Stimulated activated naive CD4-positive, alpha-beta T cell treated with Interleukin-2 at 50 U/mL for 16 hours (primary cell): ENCODE measurements at places on chromosomes 11 and 22.
A peak's percentile ranks its signal among the peaks of the same experiment; 100 is the strongest.

DNA sequence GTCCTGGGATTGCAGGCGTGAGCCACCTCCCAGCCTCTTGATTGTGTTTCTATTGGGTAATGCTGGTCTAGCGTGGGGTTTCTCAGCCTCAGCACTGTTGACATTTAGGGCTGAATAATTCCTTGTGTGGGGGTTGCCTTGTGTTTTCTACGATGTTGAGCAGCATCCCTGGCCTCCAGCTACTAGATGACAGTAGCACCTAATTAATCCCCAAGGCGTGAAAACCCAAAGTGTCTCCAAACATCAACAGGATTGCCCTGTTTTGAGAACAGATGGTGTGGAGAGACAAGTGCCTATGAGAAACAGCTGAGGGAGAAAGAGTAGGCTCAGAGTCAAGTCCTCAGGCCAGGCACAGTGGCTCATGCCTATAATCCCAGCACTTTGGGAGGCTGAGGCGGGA lies 67.2 kb downstream of the SGSM1 start:
- DNase-seq, result no peak

GRCh38 chr11:99585606-99586005 lies 564.9 kb downstream of the CNTN5 start:
- DNase-seq, result no peak

DNA sequence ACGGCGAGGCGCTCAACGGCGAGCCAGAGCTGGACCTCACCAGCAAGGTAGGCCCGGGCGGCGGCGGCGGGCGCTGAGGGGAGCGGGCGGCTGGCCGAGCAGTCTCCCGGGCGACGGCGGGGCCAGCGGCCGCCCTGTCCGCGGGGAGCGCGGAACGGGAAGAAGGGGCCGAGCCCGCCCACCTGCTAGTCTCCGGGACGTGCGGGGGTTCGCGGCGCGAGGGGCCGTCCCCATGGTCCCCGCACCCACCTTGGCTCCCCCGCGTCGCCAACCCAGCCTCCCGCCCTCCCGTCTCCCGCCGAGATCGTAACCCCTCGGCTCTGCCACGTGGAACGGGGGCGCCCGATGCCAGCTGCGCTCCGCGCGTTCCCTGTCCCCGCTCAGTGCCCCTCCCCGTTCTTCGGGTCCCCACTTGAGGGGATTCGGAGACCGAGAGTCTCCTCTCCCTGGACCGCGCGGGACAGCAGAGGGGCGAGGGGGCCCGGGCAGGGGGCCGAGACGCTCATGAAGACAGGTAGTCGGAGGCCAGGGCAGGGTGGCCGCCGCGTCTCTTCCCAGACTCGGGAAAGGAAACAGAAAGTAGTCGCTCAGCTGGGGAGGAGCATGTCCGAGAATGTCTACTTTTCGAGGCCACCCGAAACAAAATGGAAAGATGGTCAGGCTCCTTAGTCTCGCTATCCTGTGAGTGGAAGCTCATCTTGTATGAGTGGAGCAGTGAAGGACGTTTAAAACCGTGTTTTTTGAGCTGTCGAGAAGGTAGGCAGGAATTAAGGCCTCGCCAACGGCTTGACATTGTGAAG lies 557 bp downstream of the GTPBP1 start:
- DNase-seq, result peak; percentile 31

GRCh38 chr11:79406376-79406775 lies 34.5 kb downstream of the TENM4 start:
- DNase-seq, result no peak

DNA sequence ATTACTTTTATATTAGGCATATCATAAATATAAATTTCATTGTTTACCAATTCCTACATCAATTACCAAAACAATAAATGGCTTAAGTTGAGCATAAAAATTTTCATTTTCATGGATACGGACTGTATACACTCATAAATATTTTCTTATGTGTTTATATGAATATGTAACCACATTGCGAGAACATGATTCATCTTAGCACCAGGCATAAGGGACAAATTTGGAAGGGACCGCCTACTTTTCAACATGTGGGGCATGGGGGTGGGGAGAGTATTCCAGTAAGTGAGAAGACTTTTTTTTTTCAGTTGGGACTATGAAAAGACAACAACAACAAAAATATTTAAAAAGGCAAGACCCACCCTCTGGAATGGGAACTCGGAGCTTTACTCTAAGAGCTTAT lies 296.1 kb downstream of the RAB38 start:
- DNase-seq, result no peak

DNA sequence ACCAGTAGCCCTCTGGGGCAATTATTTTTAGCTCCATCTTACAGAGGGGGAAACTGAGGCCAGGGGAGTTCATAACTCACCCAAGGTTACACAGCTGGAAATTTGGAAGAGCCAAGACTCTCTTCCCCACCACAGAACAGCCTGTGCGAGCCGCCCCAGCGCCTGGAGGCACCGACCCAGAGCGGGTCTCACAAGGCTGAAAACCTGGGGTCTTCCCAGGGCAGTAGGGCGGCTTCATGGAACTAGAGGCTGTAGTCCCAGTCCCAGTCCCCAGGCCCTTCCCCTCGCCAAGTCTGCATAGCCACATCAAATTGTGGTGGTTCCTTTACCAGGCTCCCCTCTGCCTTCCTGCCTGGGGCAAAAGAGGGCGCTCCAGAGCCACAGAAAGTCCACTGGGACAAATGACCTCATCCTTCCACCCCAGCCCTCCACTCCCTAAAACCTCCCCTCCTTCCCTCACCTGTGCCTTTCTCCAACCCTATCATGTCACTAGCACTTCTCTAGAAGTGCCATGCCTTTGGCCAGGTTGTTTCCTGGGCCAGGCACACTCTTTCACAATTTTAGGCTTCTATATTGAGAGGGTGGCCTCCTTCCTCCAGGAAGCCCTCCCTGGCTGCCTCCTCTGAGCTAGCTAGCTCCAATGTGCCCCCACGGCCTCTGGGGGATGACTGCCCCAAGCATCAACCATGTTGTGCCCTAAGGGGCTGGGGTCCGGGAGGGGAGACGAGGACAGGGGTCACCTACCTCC lies 15.2 kb upstream of the CDC42EP1 start:
- DNase-seq, result peak; percentile 44

DNA sequence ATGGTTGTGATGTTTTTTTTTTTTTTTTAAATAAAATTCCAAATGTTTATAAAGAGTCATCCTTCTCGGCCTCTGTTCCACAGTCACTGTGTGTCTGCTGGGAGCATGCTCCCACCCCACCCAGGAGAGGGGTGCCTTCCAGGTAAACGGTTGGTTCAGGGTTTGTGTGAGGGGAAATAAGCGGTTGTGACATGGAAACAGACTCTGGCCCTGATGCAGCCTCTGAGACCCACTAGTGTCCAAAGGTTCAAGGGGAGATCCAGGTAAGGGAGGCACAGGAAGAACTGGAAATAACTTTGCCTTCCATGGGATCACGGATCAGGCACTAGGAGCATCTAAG lies 6.0 kb upstream of the GAS2L1 start:
- DNase-seq, result no peak

GRCh38 chr22:24730864-24731263 lies 43.7 kb downstream of the PIWIL3 start:
- no peak for DNase-seq
